Placental pericyte (primary cell): ENCODE measurements at places on chromosomes 16 and 17. TPM values are rescaled to one million over a fixed set of nuclear protein-coding genes. Genes with fewer than 3 reads are reported as not detected.

SCARF1 gene
- total RNA-seq = 0.14 and 0.44 TPM in 2 replicates

C17orf50 gene
- total RNA-seq = not detected in 2 replicates

EPX gene
- not detected in 2 replicates for total RNA-seq

OTOP2 gene
- not detected in 2 replicates for total RNA-seq

WFIKKN1 gene
- total RNA-seq = 0.14 and 0.22 TPM in 2 replicates

CBX2 gene
- 1.5 and 3.4 TPM in 2 replicates for total RNA-seq

KRTAP17-1 gene
- total RNA-seq = not detected in 2 replicates

DNAH9 gene
- not detected in 2 replicates for total RNA-seq

RECQL5 gene
- total RNA-seq = 21.7 and 22.6 TPM in 2 replicates

C16orf82 gene
- total RNA-seq = 0.14 TPM in 1 of 2 replicates, not detected in the other

MYO15A gene
- total RNA-seq = 0.44 and 0.72 TPM in 2 replicates

SLC47A1 gene
- 0.14 and 0.44 TPM in 2 replicates for total RNA-seq

TEX14 gene
- not detected in 2 replicates for total RNA-seq

TBC1D26 gene
- total RNA-seq = not detected in 2 replicates

TMED6 gene
- 0.44 TPM in 1 of 2 replicates, not detected in the other for total RNA-seq

ABCC3 gene
- total RNA-seq = 31.1 and 85.8 TPM in 2 replicates

ANKRD40 gene
- 35.2 and 63.3 TPM in 2 replicates for total RNA-seq

CDYL2 gene
- 7.7 and 21.2 TPM in 2 replicates for total RNA-seq

LRRC36 gene
- not detected in 2 replicates for total RNA-seq

SCNN1G gene
- total RNA-seq = not detected in 2 replicates

NAGS gene
- total RNA-seq = 0.66 and 1.4 TPM in 2 replicates

TPSG1 gene
- total RNA-seq = not detected in 2 replicates

CLEC19A gene
- total RNA-seq = not detected in 2 replicates

ATP2A1 gene
- 0.29 and 0.44 TPM in 2 replicates for total RNA-seq

PLCG2 gene
- 0.72 and 0.88 TPM in 2 replicates for total RNA-seq

WFDC1 gene
- 0.29 and 2.4 TPM in 2 replicates for total RNA-seq

HCFC1R1 gene
- total RNA-seq = 11.6 and 21.7 TPM in 2 replicates

CORO1A gene
- total RNA-seq = 2.0 and 3.3 TPM in 2 replicates

CFAP97D1 gene
- total RNA-seq = under 0.01 TPM in 1 of 2 replicates, not detected in the other

MT3 gene
- not detected in 2 replicates for total RNA-seq

SLC16A6 gene
- total RNA-seq = 4.2 and 122 TPM in 2 replicates

SPATA20 gene
- 87.2 and 99.6 TPM in 2 replicates for total RNA-seq

DHRS7C gene
- not detected in 2 replicates for total RNA-seq
